ENCODE measurements at places on chromosomes 3 and 15.

DNA sequence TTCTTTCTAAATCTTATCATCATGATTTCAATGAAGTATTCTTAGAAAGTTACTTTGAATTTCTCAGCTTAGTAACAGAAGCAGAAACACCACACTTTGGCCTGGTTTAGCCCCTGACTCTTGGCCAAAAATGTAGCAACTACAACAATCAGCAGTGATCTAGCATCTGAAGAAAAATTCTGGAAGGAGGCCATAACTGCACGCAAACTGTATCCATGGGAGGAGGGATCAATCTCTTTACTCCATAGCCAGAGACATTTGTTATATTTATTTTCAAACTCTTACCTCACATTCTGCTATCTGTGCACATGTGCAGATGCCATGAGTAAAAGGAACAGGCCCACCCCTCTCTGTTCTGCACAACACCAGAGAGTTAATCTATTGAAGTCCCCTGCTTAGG is 251.0 kb upstream of the P2RY1 start:
- DNase-seq: no peak

DNA sequence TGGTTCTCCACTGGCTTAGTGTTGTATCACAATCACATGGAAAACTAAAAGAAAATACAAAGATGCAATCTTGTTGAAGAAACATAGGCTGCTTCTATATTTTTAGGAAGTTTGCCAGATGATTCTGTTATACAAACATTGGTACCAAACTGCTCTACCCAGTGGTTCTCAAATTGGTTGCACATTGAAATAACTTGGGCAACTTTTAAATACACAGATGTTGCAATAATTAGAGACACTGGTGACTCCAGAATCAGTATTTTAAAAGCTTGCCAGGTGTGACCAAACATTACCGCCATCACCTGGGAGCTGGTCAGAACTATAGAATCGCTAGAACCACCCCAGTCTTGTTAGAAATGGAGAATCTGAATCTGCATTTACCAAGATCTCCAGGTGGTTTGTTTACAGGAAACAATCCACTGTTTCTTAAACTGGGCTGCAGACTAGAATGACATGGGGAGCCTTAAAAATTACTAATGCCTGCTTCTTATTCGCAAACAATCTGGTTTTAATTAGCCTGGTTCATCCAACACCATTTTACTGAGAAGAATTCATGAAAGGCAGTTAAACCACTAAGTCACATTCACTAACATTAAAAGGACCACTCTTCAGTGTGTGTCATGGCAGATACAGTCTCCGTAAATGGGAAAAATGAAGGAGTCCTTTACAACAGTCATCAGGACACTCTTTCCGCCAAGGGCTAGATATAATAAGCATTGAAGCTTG is 76.5 kb downstream of the ACAP2 start:
- DNase-seq: no peak

DNA sequence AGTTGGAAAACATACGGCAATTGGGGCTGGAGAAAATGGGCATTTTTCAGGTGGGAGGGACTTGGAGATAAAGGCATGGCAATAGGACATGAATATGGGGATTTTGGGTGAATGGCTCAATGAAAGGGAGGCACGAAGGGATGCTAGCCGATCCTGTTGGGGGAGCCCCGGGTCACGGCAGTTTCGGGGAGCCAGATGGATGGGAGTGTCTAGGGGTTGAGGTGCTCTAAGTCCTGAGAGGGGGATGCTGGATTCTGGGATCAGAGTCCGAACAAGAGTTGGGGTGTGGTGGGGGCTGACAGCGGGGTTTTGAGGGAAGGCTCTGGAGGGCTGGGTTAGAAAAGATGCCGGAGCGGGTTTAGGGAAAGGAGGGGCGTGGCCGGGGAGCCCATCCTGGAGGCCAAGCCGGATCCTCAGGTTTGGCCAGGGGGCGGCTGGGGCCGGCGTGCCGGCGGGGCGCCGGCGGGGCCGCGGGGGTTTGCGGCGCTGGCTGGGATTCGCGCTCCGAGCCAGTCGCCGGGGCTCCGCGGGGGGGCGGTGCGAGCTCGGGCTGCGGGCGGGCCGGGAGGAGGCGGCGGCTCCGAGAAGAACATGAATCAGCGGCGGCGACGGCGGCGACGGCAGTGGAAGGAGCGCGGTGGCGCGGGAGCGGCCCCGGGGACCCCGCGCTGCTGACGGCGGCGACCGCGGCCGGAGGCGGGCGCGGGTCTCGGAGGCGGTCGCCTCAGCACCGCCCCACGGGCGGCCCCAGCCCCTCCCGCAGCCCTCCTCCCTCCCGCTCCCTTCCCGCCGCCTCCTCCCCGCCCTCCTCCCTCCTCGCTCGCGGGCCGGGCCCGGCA is at the start of gene TYRO3:
TSS of gene TYRO3 (plus strand) at position 813 of the 839 bp plus-strand sequence. CDS start 46 bp downstream, outside the sequence.
- peak; percentile 71 for DNase-seq

DNA sequence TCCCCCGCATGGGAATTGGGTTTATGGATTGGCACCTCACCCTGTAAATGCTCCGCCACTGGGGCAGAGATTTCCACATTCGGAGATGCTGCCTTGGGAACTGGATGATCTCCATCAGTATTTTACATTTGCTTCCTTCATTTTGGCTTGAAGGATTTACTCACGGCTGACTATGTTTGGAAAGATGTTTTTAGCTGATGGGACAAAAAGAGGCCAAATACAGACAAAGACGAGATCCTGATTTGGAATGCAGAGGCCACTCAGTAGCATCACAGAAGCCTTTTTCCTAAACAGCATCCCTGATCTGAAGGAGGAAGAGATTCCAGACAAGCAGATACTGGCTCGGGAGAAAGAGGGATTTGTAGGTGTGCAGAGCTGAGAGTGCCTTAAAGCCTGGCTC is 76.9 kb downstream of the MESD start:
- no peak for DNase-seq

- no peak for DNase-seq
These were observed 17.0 kb downstream of the LRCH3 start for GRCh38 chr3:197807969-197808587.

DNA sequence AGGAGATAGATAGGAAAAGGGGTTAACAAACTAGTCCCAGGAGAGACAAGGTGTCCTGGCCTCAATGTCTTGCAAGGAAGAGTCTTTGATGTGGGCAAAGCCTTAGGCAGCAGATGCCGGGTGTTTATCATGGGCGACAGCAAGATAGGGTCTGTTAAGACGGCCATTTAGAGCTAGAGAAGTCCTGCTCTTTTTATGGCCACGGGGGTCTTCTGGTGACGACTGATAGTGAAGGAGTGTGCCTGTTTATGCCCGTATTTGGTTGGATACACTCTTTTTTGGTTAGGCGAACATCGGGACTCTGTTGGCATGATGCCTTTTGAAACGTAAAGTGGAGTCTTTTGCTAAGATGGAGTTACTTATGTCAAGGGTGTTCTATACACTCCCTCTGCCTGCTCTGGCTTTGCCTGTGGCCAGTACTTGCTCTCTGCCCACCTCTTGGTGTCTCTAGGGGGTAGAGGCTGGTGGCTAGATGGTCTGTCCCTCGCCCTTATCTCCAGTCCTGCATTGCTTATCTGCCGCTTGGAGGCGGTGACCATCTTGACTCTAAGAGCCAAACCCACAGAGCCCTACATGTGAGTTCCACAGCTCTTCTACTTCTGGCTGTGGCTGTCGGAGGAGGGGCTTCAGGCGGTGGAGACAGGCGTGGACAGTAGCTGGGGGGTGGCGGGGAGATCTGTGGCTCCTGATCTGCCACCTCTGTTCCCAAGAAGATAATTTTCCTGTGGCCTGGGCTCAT is 55.8 kb upstream of the ZBTB38 start:
- no peak for DNase-seq

DNA sequence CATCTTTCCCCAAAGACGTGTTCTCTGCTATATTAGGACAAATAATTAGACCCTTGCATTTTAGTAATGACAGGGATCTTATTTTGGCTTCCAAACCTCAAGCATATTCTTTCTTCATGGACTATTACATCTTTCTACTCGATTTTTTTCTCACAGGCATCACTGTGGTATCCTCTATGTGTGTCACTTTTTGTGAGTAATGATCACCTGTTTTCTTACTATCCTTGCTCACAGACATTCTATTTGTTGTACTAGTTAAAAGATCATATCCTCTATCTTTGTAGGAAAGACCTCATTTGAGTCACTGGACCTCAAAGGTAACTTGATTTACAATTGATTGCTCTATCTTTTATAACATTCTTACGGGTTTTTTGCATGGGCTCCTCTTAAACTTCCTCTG is 6.8 kb downstream of the C3orf80 start:
- no peak for DNase-seq

- DNase-seq: no peak
These were observed 239.7 kb upstream of the ICE2 start for GRCh38 chr15:60718661-60719069.

- no peak for DNase-seq
These were observed 163.4 kb downstream of the XXYLT1 start for GRCh38 chr3:195107593-195107992.

GRCh38 chr3:159859836-159860235 is 128.8 kb upstream of the IL12A start:
- DNase-seq: no peak

DNA sequence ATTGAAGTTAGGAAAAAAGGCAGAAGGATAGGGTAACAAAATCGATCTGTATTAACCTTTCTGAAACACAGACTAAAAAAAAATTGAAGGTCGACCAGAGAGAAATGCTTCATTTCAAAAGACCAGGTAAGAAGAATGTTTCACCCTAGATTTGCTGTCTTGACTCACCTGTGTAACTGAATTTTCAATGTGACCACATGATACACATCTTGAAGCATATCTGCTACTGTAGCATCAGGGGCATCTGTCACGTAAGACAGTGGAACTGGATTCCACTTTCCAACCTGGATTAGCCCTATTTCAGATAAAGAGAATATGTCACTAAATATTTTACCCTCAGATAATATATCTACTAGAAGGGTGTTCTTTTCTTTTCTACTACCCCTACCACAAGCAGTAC is 9.3 kb downstream of the SATB1 start:
- DNase-seq: no peak

DNA sequence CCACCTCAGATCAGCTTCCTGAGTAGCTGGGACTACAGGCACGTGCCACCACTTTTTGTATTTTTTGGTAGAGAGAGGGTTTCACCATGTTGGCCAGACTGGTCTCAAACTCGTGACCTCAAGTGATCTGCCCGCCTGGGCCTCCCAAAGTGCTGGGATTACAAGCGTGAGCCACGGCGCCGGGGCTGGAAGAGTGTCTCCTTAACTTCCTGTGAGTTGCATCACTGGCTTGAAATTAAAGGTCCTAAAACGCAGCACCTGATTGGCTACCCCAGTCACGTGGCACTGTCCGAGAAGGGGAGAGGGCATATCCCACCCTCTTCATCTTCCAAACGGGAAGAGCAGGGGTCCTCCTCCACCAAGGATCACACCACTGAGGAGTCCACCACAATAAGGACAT is 5.5 kb upstream of the FAM174B start:
- DNase-seq: no peak

GRCh38 chr15:64845183-64845611 is 3.5 kb downstream of the PLEKHO2 start:
- DNase-seq: no peak

- no peak for DNase-seq
These were observed 130.3 kb downstream of the ATP8B4 start for GRCh38 chr15:49988766-49989165.

GRCh38 chr3:66110840-66111239 is 72.1 kb upstream of the MAGI1 start:
- DNase-seq: no peak

- DNase-seq: no peak
These were observed 289.6 kb upstream of the C2CD4B start for GRCh38 chr15:62454567-62455172.

- no peak for DNase-seq
These were observed 1076.1 kb downstream of the AGBL1 start for GRCh38 chr15:87155771-87156170.

GRCh38 chr3:120057626-120058025 is 36.6 kb downstream of the GSK3B start:
- no peak for DNase-seq

DNA sequence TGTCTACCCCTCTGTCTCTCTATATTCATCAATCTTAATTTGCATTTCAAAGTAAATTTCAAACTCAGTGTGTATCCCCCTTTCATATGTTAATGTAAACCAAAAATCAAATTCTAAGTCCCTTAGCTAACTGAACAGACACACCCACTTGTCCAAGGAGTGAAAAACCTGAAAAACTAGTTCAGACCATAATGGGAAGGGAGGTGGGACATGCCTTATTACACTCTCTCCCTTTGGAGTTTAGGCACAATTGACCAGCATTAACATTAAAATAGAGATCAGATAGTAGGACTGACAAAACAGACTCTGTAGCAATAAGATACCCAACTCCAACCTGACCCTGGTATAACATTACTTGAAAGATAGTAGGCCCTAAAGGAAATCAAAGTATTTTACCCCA is 247.7 kb upstream of the GADL1 start:
- no peak for DNase-seq

DNA sequence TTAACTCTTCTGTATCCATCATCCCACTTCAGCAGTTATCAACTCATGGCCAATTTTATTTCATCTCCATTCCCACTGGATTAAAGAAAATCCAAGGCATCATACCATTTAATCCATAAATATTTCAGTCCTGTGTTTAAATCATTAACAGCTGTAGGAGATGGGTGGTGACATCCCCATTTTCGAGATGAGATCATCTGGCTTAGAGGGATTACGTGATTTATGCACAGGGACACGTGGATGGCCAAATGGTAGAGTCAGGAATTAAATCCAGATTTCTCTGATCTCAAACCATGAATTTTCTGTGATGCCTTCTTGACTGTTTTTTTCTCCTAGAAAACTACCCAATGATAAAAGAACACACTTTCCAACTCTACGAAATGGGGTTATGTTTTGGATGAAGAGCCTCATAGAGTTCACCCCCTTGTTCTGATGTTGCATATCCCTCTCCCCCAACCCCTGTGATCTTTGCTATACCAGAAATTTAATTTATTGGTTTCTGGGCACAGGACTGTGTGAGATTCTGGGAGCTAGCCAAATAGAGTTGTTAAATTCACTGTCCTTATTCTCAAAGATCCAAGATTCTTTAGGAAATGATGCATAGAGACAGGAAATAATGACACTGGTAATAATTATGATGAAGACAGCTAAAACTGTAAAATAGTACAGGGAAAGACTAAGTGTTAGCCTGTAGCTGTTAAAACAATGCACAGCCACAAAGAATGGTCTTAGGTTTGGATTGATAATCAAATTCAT is 7.4 kb downstream of the ZNF589 start:
- DNase-seq: no peak

DNA sequence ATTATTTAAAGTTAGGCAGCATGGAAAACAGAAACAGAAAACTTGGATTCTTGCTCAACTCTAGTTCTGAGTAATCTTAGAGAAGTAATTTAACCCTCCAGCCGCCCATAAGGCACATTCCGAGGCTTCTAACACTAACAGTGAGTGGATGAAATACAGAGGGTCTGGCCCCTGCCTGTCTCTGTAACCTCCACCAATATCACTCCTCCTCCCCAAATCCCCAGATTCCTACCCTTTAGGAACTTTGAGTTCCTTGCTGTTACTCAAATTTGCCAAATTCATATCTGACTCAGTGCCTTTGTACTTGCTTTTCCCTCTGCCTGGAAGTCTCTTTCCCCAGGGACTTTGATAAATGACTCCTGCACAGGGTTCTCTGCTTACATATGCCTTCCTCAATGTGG is 112.5 kb upstream of the TGFBR2 start:
- DNase-seq: no peak

- no peak for DNase-seq
These were observed 90.6 kb downstream of the ABI3BP start for GRCh38 chr3:100902572-100902971.
